Smooth muscle cell of the pulmonary artery (primary cell): ENCODE measurements at places on chromosomes 4 and X. TPM values are rescaled to one million over a fixed set of nuclear protein-coding genes. Genes with fewer than 3 reads are reported as not detected.

KCTD8 gene
- 0.56 and 0.78 TPM in 2 replicates for total RNA-seq

HSFX3 gene
- total RNA-seq: not detected in 2 replicates

SLC25A31 gene
- not detected in 2 replicates for total RNA-seq

PRDM8 gene
- total RNA-seq: 4.9 and 6.8 TPM in 2 replicates

RAI2 gene
- 0.76 and 2.0 TPM in 2 replicates for total RNA-seq

GRSF1 gene
- 71.3 and 74.0 TPM in 2 replicates for total RNA-seq

C4orf50 gene
- total RNA-seq: under 0.01 TPM in 1 of 2 replicates, not detected in the other

GABRE gene
- 23.5 and 33.6 TPM in 2 replicates for total RNA-seq
